Breast epithelium (tissue), 4 donors: ENCODE measurements at places on chromosomes 12 and 14. TPM values are rescaled to one million over a fixed set of nuclear protein-coding genes. Genes with fewer than 3 reads are reported as not detected.

- no peak for DNase-seq
These were observed 54.3 kb downstream of the DRAM1 start for GRCh38 chr12:101931498-101932326.

ABCC9 gene
- 52.0 TPM for total RNA-seq

PRR4 gene
- total RNA-seq = 2.4 TPM

CCDC196 gene
- total RNA-seq = not detected

BDKRB1 gene
- total RNA-seq = not detected

KHNYN gene
- 63.9 TPM for total RNA-seq

INHBC gene
- total RNA-seq = not detected

DNA sequence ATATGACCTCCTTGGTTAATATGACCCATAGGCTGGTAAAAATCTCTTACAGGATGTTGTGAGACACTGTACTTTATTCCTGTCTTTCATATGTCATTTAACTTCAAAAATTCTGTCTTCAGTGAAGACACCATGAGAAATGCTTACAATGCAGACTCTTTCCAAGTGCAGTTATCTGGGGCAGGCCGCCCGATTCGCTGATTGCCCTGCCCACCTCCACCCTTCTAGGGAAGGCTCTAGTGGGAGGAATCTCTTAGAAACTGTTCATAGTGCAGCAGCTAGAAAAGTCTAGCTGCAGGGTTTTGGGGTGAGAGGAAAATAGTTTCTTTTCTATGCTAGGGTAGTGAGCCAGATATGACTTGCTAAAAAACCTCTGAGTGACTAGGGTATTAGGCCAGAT is 15.0 kb upstream of the CIPC start:
- DNase-seq = no peak

ARID2 gene
- total RNA-seq = 48.8 TPM

OTOGL gene
- 0.16 TPM for total RNA-seq

STON2 gene
- total RNA-seq = 30.2 TPM

GRCh38 chr12:30417697-30418231 is 277.9 kb downstream of the IPO8 start:
- DNase-seq = no peak

GRCh38 chr12:45355730-45356129 is 139.8 kb downstream of the ANO6 start:
- DNase-seq = no peak

DNA sequence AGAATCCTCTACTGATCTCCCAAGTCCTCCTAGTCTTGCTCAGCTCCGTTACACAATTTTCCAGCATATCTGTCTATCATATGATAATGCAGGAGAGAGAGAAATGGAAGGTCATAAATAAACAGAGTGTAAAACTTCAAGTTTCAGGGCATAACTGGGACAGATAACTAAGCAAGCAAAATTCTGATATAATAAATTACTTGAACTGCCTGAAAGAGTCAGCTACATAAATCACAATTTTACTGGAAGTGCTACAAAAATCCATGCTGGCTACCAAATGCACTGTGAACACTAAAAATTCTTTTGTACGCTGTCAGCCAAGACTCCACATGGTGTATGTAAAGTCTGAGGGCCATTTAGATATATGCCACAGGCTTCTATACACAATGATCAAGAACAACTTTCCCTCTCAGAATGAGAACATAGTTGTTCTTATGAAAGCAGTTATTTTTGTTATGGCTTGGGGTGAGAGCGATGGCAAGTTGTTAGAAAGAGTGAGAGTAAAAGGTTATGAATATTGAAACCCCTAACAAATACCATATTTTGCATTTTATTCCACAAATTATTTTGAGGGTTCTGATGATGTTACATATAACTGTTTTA is 41.1 kb downstream of the GRIP1 start:
- no peak for DNase-seq

- DNase-seq = no peak
These were observed 25.1 kb downstream of the ASPG start for GRCh38 chr14:104110491-104111209.

SLC10A1 gene
- not detected for total RNA-seq

KLRC4 gene
- total RNA-seq = 1.5 TPM

- DNase-seq = no peak
These were observed 140.7 kb upstream of the CCDC198 start for GRCh38 chr14:57634335-57634734.

KCNC2 gene
- not detected for total RNA-seq

GUCY2C gene
- total RNA-seq = not detected

DNA sequence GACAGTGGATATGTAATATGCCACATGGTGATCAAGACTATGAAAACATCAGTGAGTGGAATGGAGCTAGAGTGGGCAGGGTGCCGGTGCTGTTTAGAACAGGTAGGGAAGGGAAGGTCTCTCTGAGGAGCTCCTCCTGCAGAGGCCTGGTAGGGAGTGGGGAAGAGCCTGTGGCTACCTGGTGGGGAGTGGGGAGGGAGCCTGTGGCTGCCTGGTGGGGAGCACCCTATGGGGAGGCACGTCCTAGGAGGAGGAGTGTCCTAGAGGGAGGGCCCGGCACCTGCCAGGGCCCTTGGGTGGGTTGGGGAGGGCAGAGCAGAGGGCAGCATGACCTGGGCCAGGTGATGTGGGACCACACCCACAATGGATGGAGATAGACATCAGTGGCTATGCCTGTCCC is 122.6 kb downstream of the ADGRD1 start:
- DNase-seq = no peak

DNA sequence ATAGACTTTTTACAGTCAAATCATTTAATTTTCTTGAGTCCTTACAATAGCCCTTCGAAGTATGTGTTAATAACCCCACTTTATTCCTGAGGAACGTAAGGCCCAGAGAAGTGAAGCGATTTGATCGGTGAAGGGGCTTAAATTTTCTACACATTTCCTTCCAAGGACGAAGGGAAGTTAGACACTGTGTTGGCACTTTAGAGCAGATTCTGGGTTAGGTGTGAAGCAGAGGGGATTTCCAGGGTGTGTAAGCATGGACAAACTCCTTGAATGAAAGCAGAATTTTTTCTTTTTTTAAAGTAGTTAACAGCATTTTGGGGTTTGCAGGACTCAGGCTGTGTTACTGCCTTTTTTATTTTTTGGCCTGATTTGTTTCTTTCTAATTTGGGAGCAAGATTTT is 38.9 kb downstream of the PRORP start:
- no peak for DNase-seq

TMPRSS12 gene
- not detected for total RNA-seq

SLC6A13 gene
- total RNA-seq = not detected

DNA sequence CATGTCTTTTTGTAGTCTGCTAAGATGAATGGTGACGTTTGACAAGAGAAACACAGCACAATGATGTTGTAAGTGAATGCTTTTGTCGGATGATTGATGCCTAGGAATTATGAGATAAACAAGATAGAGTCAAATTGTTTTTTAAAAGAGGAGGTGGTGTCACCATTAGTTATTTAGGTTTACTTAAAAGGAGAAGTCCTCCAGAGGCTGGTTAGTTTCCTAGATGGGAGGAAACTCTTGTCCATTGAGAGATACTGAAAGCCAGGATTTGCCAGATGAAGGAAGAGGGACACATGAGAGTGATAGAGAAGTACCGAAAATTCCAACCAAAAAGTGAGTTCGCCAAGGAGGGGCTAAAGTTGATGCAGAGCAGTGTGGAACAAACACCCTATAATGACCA is at the start of gene OR10G2:
Gene OR10G2 (minus strand): TSS at position 101 of the 400 bp plus-strand sequence. CDS start 98 bp downstream, at position 3.
- no peak for DNase-seq

MSI1 gene
- total RNA-seq = 0.59 TPM

DNA sequence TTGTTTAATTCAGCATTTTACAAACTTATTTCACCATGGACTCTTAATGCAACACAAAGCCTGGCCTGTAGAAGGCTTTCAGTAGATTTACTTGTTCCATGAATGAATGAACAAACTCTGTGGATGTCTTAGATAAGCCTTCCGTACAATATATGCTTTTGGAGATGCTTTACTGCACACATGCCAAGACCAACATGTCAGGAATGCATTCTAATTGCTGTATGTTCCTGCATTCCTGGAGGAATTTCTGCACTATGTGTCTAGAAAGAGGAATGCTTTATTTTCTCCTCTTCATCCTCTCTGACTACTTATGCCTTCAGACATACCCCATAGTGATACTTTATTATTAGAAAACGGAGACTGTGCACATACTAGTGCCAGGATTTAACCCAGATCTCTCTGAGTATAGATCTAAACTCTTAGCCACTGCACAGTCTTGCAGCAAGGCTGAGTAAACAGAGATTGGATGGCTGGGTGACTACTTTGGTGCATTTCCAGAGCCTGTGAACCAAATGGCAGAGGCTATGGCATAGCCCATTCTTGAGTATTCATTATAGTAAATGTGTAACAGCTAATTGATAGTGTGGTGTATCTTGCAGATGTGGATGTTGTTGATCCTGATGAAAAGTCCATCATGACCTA is 108.2 kb downstream of the SYNE2 start:
- no peak for DNase-seq

DNA sequence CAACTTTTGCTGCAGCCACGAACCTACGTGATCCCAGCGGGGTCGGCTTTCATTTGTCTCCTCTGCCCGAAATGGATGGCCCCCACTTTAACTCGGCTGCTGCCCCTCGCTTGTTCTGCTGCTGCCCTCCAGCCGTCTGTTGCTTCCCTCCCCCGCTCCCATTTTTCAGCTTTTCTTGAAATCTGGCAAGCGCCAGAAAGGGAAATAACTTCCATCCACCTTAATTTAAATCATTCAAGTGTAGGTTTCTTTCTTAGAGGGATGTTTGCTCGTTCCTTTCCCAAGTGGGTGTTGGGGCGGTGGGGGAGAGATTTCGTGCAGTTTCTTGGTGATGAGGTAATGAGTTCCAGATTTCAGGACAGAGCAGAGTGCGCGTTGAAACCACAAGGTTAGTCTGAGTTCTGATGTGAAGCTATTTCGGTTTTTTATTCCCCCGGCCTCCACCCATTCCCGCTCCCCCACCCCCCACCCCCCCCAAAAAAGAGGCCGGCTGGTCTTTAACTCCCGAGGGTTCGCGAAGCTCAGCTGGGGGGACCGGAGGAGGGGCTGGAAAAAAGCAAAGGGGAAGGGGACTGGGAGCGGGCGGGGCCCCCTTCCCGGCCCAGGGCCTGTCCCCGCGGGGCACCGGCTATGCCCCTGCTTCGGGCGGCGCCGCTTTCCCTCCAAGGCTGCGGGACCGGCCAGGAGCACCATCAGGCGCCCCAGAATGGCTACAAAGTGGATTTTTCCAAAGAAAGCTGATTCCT is 2.2 kb upstream of the ZFP36L1 start:
- no peak for DNase-seq

KRT79 gene
- total RNA-seq = 1.3 TPM

BEGAIN gene
- 4.1 TPM for total RNA-seq

TMEM179 gene
- total RNA-seq = not detected

DNA sequence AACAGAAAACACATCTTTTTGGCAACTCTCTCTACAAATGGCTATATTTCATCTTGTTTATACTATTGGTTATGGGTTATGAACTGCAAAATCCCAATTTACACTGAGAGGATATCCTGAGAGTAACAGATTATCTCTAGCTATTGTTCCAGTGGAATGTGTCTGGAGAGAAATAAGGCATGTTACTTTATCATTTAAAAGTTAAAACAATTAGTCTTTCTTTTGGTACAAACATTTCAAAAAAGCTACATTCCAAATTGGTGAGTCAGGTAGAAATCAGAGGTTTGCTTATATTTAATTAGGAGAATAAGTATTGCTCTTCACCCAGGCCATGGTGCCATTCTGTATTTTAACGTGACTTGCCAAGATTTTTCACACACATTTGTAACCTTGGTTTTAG is 411.6 kb downstream of the CCER1 start:
- DNase-seq = no peak

SIX6 gene
- not detected for total RNA-seq

KRT6C gene
- not detected for total RNA-seq

DNA sequence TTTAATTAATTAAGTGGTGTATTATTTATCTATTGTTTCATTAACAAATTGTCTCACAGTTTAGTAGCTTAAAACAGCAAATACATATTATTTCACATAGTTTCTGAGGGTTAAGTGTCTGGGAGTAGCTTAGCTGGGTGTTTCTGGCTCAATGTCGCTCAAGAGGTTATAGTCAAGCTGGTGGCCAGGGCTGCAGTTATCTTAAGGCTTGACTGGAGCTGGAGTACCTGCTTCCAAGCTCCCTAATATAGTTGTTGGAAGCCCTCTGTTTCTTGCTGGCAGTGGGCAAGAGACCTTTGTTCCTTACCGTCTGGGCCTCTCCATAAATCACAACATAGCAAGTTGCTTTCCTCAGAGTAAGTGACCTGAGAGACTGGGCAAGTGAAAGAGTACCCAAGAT is 66.6 kb downstream of the RAD51B start:
- no peak for DNase-seq

DNA sequence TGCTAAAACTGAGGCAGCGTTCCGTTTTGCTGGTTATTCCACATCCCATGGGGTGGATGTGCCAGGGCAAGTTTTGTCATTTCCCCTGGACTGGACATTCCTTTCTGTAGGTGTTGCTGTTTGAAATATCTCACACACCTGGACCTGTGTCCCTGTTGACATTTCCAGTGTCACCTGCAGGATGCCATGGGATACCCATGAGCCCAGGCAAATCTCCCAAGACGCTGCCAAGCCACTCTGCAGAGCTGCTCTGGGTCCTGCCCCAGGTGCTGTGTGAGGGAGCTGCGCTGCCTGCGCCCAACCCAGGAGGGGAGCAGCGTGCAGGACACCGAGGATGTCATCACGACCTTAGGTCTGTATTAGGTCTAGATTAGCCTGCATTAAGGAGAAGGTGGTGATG is 5.2 kb upstream of the PACS2 start:
- DNase-seq = no peak

SSTR1 gene
- 0.29 TPM for total RNA-seq

RAN gene
- total RNA-seq = 162 TPM

GRCh38 chr14:92280554-92281262 is 42.3 kb upstream of the SLC24A4 start:
- no peak for DNase-seq

LIMA1 gene
- total RNA-seq = 156 TPM
